NCI-H1694 treated with DMSO at 0.1 percent for 48 hours (cell line): ENCODE measurements at places on chromosomes 5 and 9.

DNA sequence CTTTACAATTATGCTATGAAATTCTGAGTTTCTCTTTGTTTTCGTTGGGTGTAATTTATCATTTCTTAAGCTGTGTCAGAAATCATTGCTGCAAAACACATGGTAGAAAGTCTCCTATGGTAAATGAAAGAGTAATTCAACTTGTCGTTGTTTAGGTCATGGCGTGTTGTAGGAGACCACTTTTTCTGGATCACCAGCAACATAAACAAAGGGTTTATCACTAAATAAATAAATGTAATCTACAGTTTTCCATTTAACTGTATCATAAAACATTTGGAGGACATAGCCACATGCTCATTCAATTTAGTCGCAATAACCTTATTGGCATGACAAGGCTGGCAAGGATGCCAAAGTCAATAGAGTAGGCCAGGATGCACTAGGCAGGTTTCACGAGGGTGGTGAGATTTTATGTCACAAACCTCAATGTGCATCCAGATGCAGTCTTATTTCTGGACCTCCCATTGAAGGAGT is 154.4 kb upstream of the ERCC6L2 start:
- DNase-seq: no peak

DNA sequence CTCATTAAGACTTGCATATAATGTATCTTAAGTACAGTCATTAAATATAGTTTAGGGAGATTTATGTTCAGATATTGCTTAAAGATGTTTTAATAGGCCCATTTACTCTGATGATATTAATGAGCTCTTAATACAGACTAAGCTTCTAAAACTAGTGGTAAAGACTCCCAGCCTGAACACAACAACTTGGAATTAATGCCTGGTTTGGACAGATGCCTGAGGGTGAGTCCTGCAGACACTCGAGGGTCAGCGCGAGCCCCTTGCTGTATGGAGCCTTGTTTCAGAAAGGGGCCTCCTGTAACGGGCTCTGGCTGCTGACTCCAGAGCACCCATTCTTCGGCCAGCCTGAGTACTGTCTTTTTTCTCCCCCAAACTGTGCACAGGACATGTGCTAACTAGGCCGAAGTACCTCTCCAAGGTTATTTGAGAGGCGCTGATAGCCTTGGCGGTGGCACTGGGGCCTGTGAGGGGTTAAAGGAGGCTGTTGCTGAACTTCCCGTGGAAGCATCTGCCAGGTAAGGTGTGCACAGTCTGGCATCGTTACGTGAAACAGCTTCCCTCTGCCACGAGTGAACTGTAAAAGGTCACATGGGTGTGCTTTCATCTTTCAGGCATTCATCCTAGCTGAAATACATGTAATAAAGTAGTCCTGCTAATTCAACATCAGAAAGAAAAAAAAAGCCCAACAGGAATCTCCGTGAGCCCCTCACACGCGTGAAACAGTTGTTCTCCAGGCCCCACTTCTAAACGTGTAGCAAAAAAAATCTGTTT is 113.4 kb downstream of the MVB12B start:
- no peak for DNase-seq

GRCh38 chr5:126647071-126647470 is 46.3 kb downstream of the PHAX start:
- DNase-seq: no peak

GRCh38 chr5:179385914-179386313 is 40.7 kb upstream of the ADAMTS2 start:
- no peak for DNase-seq

GRCh38 chr5:17434982-17435381 is 63.0 kb upstream of the TAF11L2 start:
- no peak for DNase-seq

- DNase-seq: no peak
These were observed 17.9 kb downstream of the MRNIP start for GRCh38 chr5:179840766-179841165.

DNA sequence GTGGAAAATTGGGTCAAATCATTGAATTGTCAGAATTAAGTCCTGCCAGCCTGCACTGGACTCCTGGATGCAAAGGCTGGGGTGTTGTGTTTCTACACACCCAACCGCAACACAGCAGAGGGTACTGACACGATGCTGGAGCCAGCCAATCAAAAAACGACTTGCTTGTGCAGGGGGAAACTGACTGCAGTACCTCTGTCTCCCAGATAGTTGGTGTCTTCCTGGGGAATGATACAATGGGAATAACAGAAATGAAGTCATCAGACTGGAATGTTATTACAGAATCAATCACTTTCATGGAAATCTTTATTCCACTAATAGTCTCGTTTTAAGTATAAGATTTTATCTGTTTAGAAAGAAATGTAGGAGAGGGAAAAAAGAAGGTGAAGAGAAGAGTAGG is 330.3 kb downstream of the MLLT3 start:
- DNase-seq: no peak

DNA sequence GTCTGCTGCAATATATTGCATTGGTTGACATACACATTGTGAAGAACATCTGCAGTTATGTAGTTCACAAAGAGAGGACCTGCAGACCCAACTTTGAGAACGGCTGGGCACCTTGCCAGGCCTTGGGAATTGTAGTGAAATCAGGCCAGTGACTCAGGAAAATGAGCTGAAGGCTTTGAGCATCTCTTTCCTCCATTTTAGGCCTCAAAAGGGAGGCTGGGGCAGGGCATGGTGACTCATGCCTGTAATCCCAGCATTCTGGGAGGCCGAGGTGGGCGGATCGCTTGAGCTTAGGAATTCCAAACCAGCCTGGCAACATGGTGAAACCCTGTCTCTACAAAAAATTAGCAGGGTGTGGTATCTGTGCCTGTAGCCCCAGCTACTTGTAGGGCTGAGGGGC is 1.4 kb upstream of the IPPK start:
- DNase-seq: no peak

DNA sequence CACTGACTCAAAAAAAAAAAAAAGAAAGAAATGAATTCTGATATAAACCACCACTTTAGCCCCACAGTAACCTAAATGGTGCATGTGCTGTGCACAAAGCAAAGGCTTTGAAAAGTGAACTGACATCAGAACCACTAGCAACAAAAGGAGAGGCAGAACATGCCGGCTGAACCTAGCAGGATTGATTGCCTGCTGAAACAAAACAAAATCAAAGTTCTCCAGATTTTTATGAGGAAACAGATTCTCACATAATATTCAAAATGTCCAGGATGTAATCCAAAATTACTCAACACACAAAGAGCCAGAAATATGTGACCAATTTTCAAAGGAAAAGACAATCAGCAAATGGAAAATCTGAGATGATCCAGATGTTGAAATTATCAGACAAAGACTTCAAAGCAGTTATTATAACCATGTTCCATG is 37.9 kb downstream of the UBTD2 start:
- DNase-seq: no peak

GRCh38 chr9:4167728-4168127 is 132.1 kb downstream of the GLIS3 start:
- no peak for DNase-seq

DNA sequence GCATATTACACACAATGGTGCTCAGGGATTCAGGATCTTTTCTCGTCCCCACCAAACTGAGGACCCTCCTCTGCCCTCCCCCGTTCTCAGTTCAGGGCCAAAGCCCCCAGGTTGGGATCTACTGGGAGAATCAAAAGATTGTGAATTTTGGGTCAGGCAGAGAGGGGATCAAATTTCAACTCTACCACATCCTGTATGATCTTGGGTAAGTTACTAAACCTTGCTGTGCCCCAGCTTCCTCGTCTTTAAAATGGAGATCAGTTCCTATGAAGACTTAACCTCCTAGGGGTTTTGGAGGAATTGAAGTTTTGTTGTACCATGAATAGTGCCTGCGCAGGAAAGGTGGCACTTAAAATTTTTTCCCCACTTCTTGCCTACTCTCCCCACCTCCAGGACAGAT is 62.4 kb downstream of the RAI14 start:
- no peak for DNase-seq

DNA sequence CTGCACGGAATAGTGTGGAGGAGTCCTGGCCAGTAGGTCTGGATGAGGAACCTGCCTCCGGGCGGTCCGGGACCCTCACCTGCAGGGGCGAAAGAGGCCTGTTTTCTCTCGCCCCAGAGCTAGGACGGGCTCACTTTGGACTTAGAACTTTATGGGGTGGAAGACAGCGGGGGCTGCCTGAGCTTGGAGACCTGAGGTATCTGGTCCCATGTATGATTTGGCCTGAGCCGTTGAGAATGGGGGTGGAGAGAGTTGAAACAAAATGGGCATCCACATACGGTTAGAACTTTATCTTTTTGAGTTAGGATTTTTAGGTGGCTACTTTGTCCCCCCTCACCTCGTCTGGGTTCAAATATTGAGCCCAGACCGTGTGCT is 681 bp upstream of the ETF1 start:
- no peak for DNase-seq

- DNase-seq: no peak
These were observed 454.6 kb upstream of the CD180 start for GRCh38 chr5:67651180-67651579.

DNA sequence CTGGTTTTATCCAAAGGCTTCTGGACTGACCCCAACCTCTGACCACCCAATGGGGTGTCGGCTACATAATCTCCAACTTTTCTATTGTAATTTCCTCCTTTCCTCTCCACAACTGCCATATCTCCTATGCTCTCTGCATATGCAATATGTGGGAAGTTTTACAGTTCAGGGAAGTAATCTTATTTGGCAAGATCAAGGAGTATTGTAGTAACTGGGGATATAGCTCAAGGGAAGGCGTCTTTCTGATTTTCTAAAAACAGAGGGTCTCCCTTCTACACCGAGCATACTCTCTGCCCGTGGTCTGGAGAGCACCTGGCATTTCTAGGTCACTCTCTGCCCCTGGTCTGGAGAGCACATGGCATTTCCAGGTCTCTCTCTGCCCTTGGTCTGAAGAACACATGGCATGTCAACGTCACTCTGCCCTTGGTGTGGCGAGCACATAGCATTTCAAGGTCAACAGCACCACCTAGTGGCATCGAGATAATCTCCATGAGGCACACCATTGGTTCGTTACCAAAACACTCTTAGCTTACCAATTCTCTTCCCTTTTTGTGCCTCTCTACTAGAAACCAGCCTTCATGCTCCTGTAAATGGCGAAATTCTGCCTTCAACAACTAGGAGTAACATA is 616.4 kb upstream of the NUDT12 start:
- peak; percentile 3 for DNase-seq

DNA sequence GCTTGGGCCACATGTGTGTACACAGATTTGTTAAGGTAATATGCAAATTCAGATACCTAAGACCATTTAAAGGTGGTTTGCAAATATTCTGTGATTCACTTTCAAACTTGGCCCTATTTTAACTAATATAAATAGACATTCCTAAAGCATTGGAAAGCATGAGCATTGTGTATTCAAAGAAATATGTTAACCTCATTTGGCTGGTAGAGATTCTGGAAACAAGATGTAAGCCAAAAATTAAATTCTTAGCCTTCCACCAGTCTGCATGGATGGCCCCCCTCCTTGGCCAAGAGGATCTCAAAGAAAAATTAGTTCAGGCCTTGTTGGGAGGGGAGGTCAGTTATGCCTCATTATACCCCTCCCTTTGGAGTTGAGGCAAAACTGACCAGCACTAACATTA is 38.7 kb upstream of the C6 start:
- DNase-seq: no peak

- no peak for DNase-seq
These were observed 87.7 kb downstream of the GALNT10 start for GRCh38 chr5:154278186-154278585.

DNA sequence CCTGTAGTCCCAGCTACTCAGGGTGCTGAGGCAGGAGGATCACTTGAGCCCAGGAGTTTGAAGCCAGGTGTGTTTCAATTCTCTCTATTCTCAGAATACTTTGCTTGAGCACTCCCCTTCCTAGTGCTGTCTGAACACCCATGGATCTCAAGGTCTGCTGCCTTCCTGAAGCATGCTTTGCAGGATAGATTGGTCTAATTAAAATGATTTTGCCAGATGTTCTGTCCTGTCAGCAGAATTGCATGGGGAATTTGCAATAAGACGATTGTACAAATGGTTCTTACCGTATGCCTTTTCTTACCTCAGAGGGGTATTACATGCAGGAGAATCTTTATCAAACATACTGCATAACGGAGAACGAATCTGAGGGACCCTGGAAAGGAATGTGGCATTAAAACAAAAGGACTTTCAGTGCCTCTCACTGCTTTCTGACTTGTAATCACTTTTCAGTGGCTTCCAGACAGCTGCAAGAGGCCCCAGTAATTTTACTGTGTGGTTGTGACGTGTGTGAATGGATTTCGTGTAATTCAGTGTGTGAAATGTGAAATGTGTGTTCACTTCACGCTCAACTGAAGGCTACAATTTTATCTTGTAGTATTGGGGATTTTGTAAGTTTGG is 587.2 kb upstream of the SEMA6A start:
- no peak for DNase-seq

GRCh38 chr5:112200131-112200530 is 218.9 kb downstream of the EPB41L4A start:
- DNase-seq: no peak

DNA sequence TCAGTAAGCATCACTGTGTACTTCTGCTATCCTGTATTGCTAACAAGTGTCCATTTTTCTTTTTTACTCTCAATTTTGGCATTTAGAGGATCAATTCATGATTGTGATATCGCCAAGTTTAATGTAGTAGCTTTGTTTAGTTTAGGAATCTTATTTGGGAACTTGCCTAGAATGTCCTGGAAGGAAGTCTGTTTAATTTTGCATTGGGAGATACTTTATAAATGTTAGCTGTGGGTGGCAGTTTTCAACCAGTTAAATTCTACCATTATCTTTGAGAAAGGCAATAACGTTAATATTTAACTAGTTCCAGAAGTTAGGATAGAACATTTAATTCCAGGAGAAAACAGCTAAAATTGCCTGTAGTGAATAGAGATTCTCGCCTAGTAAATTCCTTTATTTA is 78.6 kb downstream of the PBX3 start:
- DNase-seq: no peak

GRCh38 chr5:16671208-16671607 is 54.4 kb upstream of the RETREG1 start:
- no peak for DNase-seq

GRCh38 chr5:81757404-81757803 is 6.5 kb upstream of the SSBP2 start:
- no peak for DNase-seq

GRCh38 chr9:124399968-124400940 is 15.0 kb downstream of the PSMB7 start:
- no peak for DNase-seq
